ENCODE measurements at places on chromosomes 11 and 22.

- DNase-seq = peak; percentile 98
Measured at GRCh38 chr11:46290598-46291309, 13.3 kb downstream of the CREB3L1 start.

GRCh38 chr11:118912742-118913410 lies 12.8 kb downstream of the BCL9L start:
- no peak for DNase-seq

DNA sequence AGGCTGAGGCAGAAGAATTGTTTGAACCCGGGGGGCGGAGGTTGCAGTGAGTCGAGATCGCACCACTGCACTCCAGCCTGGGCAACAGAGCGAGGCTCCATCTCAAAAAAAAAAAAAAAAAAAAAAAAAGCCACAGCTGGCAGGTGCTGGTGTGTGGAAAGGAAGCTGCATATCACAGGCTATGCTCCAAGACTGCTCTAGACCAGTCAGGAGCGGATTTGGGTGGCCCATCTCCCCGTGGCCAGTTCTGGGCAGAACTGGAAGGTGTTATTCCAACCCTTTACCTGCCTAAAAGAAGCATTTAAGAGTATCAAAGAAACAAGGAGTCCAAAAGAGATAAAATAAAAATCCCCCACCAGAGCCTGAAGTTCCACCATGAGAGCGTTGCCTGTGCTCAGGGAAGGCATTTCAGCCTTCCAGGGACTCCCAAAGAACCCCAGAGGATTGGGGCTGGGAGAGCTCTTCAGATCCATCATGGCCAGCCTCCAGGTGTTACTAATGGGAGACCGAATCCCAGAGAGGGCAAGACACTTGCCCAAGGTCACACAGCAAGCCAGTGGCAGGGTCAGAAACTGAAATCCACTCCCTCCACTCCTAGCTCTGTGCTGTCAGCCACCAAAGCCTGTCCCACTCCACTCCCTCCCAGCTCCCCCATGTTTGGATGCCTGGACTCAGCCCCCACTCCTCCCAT lies 14.3 kb downstream of the MFNG start:
- DNase-seq = no peak

- no peak for DNase-seq
Measured at GRCh38 chr11:59562292-59562691, 51.0 kb downstream of the OR4D9 start.

DNA sequence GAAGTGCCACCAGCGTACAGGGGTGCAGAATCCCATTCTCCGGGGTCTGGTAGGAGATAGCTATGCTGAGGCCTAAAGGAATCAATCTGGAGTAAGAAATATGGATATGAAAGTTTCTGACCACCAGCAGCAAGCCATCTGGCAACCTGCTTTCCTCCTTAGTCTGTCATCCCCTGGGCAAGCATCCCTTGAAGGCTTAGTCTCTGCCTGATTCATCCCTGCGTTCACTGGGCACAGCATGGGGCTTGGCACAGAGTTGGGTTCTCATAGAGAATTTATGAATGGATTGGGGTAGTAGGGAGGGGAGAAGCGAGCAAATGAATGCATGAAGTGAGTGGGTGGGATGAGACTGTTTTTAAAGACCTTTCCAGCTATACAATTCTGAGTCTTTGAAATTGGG lies 85.8 kb upstream of the NARS2 start:
- DNase-seq = no peak

GRCh38 chr11:3093281-3094191 lies 36.3 kb upstream of the CARS1 start:
- DNase-seq = no peak

DNA sequence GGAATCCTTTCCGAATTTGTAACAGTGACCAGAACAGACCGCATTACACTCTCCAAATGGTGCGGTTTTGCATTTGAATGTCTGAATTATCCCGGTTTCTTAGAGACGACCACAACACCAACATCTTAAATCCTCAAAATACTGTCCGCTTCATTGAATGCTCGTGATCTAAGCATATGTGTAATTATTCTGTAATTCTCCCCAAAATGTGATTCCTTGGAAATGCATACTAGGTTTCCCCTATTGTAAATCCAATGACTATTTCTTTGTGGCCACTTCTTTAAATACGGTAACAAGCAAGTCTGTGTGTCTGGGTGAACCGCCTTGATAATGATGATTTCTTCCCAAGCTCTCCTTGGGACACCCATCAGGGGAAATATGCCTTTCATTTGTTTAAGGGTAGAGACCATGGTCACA lies 87.3 kb upstream of the DBX1 start:
- DNase-seq = no peak

DNA sequence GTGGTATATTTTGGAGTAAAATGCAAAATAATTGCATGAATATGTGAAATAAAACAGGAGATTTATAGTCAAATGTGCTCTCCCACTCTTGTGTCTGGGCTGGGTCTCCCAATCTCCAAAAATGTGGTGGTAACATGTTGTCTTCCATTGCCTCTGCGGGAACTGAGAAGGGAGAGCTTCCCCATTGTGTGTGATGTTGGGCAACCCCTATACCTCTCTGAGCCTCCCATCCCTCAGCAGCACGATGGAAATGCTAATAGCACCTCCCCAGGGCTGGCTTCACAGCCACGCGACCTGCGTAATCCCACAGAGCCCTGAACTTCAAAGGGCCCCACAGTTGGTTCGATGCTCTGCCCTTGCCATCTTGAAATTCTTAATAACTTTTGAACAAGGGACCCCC lies 72.0 kb downstream of the TP53I11 start:
- no peak for DNase-seq

GRCh38 chr11:66470015-66470414 lies 3.3 kb downstream of the PELI3 start:
- DNase-seq = no peak

- no peak for DNase-seq
Measured at GRCh38 chr11:26719289-26719973, 2.4 kb downstream of the SLC5A12 start.

DNA sequence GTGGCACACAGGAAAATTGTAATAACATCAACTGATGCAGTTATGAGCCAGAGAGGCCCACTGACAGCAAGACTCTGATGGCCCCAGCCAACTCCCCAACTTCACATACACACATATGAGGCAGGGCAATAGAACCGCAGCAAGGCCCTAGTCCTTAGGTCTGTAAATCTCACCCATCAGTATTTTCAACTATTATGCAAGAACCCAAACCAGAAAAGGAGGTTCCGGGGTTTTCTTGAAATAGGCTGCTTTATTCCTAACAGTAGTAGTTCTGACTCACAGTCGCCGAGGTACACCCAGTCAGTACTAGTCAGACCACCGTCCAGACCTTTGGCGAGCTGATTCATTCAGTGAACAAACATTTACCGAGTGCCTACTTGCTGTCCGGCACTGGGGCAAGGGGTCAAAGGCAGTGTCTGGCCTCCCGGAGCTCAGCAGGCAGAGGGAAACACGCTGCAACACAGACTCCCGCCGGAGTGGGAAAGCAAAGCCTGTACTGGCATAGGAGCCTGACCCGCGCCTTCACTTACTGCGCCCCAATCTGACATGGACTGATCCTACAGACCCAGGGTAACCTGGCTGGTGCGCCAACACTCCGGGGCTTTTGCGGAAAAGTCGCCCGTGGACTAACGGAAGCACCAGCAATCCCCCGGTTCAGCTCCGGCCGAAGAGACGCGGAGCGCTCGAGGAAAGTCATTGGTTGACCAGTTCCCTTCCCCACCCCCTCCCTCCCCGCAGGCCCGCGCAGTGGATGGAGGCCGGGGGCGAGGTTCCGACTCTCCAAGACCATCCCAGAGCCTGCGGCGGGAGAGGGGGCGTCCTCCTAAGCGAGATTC lies 1.3 kb downstream of the PLEKHA7 start:
- no peak for DNase-seq

DNA sequence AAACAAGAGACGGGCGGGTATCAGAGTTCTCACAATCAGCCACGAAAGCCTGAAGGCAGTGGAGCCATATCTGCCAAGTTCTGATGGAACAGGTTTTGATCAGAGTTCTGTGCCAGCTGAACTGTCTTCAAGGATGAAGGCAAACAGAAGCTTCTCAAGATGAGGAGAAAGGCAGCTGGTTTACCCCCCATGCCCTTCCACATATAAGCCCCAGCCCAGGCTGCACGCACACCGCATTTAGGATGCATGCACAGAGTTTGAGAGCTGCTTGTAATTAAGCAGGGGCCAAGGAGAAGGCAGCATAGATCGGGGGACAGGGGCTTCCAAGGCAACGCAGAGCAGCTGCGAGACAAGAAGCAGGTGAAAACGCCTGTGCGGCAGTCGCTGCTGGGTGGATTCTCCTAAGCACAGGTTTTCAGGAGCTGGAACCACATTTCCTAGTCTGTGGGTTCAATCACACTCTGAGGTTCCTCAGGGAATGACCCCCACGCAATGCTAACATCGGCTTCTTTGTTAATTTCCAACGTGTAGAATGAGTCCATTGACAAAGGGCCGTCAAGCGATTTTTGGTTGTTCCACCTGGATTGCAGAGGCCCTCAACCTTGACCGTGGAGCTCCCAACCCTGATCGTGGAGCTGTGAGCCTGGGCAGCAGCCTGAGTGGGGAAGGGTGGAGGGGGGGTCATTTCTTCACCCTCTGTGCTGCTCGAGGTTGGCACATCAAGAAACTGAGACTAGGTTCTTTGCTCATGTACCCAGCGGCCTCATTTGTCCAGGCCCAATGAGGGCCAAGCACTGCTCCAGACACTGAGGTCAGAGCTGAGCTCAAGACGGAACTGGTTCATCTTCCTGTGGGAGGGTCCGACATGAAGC lies 81.7 kb upstream of the SHISAL1 start:
- DNase-seq = no peak

DNA sequence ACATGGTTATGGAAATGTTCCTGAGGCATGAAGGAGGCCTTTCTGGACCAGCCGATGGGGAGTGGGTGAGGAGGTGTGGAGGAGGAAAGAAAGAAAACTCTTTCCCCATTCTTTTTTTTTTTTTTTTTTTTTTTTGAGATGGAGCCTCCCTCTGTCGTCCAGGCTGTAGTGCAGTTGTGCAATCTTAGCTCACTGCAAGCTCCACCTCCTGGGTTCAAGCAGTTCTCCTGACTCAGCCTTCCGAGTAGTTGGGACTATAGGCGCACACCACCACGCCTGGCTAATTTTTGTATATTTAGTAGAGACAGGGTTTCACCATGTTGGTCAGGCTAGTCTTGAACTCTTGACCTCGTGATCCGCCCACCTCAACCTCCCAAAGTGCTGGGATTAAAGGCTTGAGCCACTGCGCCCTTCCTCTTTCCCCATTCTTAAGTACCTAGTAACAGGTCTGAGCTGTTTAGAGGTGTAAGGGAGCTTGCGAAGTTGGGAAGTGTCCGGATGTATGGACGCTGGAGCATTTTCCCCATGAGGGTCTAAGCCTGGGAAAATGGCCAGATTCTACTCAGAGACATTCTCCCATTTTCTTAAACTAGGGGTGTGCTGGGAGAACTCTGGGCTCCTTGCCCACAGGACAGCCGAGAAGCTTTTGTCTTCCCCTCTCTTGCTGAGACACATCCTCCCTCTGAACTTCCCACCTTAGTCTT lies 135.8 kb downstream of the TEAD1 start:
- no peak for DNase-seq

DNA sequence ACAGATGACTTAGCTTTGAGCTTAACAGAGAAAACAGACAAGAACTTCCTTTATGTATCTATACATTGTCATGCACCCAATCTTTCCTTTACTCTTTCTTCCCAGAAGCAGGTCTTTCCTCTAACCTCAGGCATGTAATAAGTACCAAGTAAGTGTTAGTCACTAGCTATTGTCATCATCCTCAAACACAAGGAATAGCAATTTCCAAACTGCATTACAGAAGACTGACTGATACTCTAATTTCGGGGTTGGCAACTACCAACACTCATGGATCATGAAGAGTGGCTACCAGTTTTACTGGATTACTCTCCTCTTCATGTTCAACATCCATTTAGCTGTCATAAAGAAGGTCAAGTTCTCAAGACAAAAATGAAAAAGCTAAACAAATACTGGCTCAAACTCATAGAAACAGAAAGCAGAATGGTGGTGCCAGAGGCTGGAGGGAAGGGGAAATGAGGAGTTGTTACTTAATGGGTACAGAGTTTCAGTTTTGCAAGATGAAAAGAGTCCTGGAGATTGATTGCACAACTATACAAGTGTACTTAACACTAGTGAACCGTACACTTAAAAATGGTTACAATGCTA lies 111.6 kb downstream of the SIK3 start:
- peak; percentile 73 for DNase-seq

- DNase-seq = no peak
Measured at GRCh38 chr11:9274499-9275258, 9.5 kb upstream of the DENND5A start.

- no peak for DNase-seq
Measured at GRCh38 chr22:27726331-27726685, 75.2 kb downstream of the MN1 start.

- DNase-seq = no peak
Measured at GRCh38 chr22:20280866-20281265, 12.7 kb upstream of the RTN4R start.

DNA sequence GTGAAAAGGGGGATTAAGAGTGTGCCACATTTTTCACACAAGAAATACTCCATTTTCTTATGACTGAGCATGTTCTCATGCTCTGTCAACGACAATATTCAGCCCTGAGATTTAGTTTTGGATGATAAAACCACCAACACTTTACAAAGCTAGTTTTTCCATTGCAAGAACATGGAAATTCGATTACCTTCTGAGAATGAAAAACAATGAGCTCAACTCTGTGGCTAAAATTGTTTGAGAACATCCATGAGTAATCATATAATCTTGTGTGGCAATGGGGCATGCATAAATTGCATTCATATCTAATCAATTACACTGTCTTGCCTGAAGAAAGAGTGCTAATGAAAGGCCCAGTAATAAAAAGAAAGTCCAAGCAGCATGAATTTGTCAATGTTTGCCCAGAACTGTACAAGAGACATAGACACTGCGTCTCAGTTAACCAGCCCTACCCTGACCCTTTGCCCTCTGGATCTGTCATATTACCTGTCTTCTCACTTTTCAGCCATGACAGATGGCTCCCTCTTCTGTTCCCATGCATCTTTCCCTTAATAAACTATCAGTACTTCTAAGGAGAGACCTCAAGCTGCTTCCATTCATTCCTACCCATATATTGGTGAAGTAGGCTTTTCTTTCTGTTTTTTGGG lies 253.4 kb downstream of the FAM76B start:
- no peak for DNase-seq

DNA sequence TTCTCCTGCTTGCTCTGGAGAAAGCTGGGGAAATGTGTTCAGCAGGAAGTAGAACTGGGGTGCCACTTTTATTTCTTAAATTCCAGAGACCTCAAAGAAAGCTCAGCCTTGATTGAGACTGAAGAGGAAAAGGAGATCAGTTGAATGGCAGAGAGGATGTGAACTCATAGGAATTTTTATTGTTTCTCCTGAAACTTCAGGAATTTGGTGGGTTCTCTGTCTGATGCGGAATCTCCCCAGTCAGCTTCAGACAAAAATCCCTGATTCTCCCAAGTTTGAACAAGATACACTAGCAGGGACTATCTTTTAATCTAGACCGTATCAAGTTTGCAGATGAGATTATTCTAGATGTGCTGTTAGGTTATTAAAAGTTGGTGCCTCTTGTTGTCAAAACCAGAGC lies 23.0 kb downstream of the EHF start:
- no peak for DNase-seq

GRCh38 chr11:48063424-48063978 lies 83.1 kb downstream of the PTPRJ start:
- DNase-seq = peak; percentile 95
